Endothelial cell of umbilical vein (primary cell): ENCODE measurements at places on chromosomes 3 and 15. TPM values are rescaled to one million over a fixed set of nuclear protein-coding genes. Genes with fewer than 3 reads are reported as not detected.

DNA sequence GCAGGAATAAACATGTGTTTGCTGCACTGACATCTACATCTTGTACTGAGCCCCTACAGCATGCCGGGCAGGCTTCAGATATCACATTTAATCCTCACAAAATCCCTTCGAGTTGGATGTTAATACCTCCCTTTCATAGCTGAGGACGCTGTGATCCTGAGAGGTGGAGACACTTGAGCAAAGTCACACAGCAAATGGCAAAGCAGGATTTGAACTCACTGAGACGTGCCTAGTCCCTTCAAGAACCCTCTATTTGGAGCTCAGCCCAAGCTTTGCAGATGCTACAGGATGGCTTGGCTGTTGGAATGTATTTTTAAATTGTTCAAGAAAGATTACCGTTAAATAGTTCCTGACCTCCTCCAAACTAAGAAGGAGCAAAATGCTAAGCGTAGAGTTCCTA, 64.6 kb upstream of the SLC6A6 start:
- DNase-seq: no peak

DNA sequence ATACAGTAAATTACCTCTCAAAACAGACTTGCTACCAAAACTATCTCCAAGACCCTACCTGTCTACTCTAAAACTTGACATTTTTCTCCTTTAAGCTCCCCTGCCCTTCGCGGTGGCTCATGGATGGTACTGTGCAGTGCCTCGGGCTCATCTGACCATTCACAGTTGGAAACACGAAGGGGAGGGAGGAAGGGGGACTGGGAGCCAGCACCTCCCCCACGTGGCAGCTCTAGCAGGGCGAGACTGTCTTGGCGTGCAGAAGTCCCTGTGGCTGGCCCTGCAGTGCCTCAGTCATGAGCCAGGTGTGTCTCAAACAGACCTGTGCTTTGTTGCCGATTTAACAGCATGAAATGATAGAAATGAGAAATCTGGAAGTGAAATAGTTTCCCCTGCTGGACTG, 372.0 kb downstream of the GABRG3 start:
- DNase-seq: no peak

GRCh38 chr3:4712109-4712508, 219.0 kb downstream of the ITPR1 start:
- DNase-seq: no peak

DNA sequence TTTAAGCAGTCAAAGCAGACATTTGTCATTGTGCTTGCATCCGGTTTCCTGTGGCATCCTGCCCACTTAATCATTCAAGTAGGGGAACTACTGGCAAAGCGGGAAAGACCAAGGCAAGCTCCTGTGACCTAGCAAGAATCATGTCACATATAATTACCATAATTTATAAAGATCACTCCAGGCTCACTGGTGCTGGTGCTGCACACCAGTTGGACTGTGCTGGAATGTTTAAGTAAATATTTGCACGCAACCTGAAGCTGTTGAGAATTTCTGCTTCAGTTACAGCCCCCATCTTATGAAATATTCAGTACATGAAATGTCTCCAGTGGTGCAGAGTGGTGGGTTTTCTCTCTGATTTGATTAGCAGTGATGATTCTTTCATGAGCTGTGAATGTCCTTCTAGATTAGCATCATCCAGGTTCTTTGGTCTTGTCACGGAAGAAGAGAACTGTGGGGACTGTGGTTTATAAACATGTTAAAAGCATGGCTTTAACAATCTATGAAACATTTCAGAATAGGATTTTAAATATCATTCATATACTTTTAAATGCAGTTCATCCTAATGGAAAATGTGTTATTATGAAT, 621.3 kb upstream of the EPHA6 start:
- peak; percentile 1 for DNase-seq

DNA sequence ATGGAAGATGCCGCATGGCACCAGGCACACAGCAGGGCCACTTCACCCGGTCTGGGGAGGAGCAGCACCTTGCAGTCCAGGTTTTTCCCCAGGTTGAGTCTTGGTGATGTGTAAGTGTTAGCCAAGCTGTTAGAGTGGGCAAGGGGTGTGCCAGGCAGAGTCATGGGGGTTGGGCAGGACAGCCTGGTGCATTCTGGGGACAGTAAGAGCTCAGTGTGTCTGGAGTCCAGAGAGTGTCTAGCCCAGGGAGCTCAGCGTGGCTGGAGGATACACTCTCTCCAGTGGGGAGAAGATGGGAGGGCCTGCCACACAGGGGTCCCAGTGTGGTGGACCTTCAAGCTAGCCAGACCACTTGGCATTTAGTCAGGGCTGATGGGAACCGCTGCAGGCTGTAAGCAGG, 87.4 kb downstream of the AAGAB start:
- no peak for DNase-seq

DNA sequence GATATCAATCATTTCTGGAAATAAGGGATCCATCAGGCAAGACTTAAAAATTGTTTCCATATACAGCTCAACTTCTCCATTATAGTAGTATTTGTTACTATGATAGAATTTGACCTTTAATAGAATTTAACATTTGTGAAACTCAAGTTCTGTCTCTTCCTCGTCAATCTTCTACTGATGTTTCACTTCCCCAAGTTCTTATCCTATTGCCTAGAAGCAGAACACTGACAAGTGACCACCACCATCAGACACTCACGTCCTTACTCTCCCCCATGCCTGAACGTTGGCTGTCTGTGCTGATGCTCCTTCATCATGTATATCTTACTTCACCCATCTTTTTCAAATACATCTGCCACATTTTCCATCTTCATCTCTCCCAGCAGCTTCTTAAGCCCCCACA, 26.6 kb upstream of the TAFA4 start:
- no peak for DNase-seq

DNA sequence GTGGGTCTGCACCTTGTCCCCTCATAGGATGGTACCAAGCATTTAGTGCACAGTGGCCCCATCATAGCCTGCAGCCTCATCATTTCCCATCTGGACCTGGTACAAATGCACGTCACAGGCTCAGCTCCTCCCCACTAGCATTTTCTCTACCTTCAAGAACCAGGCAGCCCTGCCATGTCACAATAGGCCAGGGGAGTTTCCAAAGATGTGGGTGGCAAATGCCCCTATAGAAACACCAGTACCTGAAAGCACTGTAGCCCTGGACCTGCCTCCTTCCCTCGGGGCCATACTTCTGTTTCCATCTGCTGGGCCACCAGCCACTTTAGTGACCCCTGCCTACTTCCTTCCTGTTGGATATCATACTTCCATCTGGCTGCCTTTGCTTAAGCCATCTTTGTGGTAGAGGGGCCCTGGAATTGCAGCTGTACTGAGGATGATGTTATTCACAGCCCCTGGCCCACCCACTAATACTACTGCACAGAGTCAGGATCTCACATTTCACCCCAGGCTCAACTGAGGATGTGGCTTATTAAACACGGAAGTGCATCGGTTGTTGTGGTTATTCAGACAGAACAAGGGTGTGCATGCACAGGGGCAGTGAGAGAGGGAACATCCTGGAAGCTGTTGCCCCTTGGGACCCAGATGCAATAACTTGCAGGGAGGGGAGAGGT, 3.8 kb downstream of the TCTA start:
- DNase-seq: no peak

Gene TM4SF18
- 150 and 163 TPM in 2 replicates for polyA plus RNA-seq

- no peak for DNase-seq
Observed at GRCh38 chr15:79209690-79210089, 72.8 kb upstream of the ANKRD34C start.

- DNase-seq: no peak
Observed at GRCh38 chr3:29138171-29138570, 142.7 kb upstream of the RBMS3 start.

GRCh38 chr3:10445561-10446175, 59.7 kb downstream of the ATP2B2 start:
- no peak for DNase-seq

DNA sequence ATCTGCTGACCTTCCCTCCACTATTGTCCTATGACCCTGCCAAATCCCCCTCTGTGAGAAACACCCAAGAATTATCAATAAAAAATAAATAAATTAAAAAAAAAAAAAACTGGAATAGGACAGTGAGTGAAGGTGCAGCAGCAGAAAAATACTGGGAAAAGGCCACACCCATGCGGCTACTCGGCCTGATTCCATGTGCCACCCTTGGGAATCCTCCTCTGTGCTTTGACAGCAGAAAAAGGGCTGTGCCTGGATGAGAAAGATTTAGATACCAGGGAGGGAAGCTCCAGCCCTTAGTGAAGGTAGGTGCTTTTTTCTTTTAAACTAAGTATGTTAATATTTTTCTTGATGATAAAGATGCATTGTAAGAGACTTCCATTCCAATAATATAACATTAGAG, 107.8 kb downstream of the CTNNB1 start:
- DNase-seq: no peak

Gene ANKRD63
- polyA plus RNA-seq: not detected in 2 replicates

GRCh38 chr3:187590861-187591576, 79.2 kb downstream of the SST start:
- no peak for DNase-seq

- DNase-seq: no peak
Observed at GRCh38 chr3:99485286-99485685, 153.1 kb upstream of the COL8A1 start.

DNA sequence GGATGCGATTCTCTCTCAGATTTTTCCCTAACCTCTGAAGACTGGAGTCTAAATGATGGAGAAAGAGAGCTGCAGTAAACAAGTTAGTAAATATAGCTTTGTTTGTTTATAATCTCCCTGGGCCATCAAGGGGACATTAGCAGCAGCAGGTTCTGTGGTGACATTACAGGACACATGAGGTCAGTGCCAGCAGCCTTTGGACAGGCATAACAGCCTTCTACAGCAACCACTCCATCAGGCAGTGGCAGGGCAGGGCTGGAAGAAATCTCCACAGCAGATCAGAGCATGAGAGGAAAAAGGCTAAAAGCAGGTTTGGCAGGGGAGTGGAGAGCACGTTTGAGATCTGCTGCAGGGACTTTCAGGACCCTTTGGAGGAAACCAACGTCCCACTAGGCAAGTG, 127.6 kb upstream of the ACP3 start:
- no peak for DNase-seq

Gene SMCO1
- not detected in 2 replicates for polyA plus RNA-seq

DNA sequence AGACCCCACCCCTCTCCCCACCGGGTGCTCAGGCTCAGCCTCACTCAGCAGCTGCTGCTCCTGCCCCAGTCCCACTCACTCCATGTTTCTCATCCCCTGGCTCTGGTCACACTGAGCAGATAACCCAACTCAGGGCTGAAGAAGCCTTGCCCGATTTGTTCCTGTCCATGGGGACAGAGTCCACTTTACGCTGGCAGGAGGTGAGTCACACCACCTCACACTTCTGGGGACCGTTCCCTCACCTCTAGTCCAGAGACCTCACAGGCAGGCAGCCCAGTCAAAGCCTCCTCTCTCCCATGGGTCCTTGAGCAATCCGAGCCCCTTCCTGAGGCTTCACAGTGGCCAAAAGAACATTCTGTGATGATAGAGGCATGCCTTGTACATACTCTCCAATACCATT, 1.4 kb downstream of the CIDEC start:
- no peak for DNase-seq

- peak; percentile 38 for DNase-seq
Observed at GRCh38 chr3:71684757-71685386, 40.3 kb downstream of the EIF4E3 start.

Gene ZNF660
- 0.38 and 0.44 TPM in 2 replicates for polyA plus RNA-seq

GRCh38 chr15:84987949-84988624, 6.4 kb downstream of the PDE8A start:
- DNase-seq: no peak

Gene MAGEL2
- not detected in 2 replicates for polyA plus RNA-seq

- DNase-seq: no peak
Observed at GRCh38 chr3:23111286-23111685, 91.8 kb upstream of the UBE2E2 start.

- DNase-seq: peak; percentile 38
Observed at GRCh38 chr15:63049783-63050371, 7.3 kb downstream of the TPM1 start.

- no peak for DNase-seq
Observed at GRCh38 chr3:104566054-104566453, 800.7 kb upstream of the ALCAM start.

GRCh38 chr15:28935316-28935715, 49.5 kb downstream of the APBA2 start:
- no peak for DNase-seq

DNA sequence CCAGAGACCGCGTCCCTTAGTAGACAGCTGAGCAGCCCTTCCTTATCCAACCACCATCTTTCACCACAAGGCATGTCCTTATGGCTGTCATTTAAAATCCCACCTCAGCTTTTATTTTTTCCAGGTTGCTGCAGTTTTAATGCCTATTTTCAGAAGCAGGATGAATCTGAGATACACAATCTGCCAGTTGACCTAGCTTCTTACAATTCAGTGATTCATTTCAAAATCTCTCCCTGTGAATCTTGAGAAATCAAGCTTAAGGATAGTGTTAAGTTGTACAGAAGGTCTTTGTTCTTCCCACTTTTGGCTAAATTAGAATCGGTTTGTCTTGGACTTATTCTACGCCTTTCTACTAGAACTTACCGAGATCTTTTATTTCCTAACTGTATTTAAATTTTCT, 522.3 kb upstream of the CFAP20DC start:
- DNase-seq: no peak

Gene SYNPR
- not detected in 2 replicates for polyA plus RNA-seq

Gene USP19
- 31.3 and 36.8 TPM in 2 replicates for polyA plus RNA-seq

DNA sequence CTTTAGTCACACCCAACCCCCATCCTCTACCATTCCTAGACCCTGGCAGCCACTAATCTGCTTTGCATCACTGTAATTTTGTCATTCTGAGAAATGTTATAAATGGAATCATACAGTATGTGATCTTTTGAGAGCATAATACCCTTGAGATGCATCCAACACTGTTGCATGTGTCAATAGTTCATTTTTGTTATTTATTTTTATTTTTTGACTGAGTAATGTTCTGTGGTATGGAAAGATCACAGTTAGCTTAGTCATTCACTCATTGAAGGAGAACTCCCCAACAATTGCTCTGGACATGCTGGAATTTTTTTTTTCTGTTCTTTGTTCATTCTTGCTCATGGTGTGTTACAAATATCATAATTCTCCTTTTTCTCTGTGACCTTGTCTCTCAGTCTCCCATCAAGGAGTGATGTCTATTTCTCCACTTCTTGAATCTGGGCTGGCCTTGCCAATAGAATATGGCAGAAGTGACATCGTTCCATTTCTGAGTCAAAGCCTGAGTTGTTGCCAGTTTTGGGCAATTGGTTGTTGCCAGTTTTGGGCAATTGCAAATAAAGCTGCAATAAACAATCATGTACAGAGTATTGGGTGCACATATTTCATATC, 6.8 kb upstream of the ADPGK start:
- no peak for DNase-seq

Gene ZIC4
- polyA plus RNA-seq: not detected in 2 replicates

DNA sequence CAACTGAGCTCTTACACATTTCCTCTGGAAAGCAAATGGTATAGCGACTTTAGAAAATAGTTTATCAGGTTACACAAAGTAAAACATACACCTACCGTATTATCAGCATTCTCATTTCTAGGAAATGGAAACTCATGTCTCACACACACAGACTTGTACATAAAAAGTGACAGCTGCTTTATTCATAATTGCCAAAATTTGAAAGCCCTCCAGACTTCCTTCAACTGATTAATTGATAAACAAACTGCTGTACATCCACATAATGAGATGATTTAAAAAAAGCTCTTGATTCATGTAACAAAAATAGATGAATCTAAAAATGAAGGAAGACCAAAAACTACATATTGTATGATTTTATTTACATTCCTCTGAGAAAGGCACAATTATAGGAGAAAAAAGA, 425.5 kb downstream of the GABRG3 start:
- no peak for DNase-seq
